ENCODE measurements at places on chromosomes 3 and 15.

- peak; percentile 90 for DNase-seq
These were observed 24.7 kb downstream of the GPR15 start for GRCh38 chr3:98556164-98557130.

DNA sequence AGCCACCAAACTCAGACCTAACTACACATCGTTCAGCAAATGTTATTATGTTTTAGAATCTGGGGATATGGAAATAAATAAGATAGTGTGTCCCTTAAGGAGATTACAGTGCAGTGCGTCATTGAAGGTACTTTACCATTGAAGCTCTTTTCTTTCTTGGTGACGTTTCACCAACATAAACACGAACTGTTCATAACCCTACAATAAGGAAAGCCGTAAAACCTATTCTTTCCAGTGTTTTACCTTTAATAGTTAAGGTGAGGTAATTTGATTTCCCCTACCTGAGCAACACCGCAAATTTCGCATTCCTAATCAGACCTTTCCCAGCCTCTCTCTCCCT lies 826 bp downstream of the CCDC66 start:
- no peak for DNase-seq

GRCh38 chr3:182735672-182736071 lies 57.6 kb upstream of the ATP11B start:
- DNase-seq, result no peak

- DNase-seq, result no peak
These were observed 301.8 kb upstream of the SEMA6D start for GRCh38 chr15:47415539-47415971.

DNA sequence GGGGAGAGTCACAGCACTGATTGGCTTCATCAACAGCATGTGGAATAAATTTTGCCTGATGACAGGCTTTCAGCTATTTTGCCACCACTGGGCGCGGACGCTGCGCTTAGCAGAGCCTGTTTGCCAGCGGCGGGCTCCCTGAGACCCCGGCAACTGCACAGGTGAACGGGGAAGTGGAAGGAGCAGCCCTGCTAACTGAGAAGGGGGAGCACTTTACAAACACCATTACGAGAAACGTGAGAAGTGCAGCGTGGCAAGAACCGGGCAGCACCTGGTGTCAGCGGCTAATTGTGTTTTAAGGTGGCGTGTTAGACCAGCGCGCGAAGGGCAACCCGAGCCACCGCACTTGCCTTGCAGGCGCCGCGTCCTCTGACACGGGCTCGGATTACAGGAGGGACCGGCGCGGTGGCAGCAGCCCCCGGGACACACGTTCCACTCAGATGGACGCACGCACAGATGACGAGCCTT lies 307.8 kb upstream of the ARRDC4 start:
- DNase-seq, result no peak

- no peak for DNase-seq
These were observed 47.5 kb downstream of the UBP1 start for GRCh38 chr3:33392703-33393125.

DNA sequence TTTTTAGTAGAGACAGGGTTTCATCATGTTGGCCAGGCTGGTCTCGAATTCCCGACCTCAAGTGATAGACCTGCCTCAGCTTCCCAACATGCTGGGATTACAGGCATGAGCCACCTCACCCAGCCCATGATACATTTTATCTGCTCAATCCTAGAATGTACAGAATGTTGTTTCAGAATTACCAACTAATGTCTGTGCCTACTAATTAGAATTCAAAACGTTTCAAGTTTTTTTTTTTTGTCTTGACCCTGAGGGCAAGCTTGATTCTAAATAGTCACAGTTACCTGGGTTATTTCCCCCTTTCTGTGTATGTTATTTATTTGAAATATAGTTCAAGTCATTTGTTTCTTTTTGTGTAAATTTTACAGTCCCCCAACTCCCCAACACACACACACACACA lies 5.3 kb upstream of the KIF23 start:
- no peak for DNase-seq

DNA sequence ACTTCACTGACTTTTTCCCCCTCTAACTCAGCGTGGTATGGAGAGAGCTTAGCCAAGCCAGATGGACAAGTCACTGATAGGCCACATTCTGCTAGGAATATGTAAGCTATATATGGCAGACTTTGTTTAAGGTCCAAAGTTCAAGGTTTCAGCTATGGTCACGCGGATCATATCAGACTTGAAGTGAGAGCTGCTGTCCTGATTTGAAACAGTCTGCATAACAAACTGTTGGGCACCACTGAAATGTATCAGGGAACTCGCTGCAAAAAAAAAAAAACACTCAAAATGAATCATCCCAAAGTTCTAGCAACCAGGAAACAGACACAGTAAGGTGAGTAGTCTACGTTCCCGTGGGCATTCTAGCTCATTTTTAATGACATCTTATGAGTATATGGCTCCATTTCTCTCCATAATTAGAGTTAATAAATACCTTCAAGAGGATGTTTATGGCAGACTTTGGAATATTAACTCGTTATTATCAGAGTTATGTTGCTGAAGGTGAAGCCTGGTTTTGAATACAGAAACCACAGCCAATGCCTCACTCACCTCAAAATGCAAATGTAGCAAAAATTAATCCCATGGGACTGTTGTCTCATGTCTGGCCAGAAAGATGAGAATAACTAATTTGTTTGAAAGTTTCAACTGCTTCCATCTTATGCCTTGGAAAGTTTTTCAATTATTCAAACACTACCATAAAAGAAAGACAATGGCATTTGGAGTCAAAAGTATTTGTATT lies 12.3 kb downstream of the DPH3 start:
- DNase-seq, result no peak
